ENCODE measurements at places on chromosomes 7 and 10.
A peak's percentile ranks its signal among the peaks of the same experiment; 100 is the strongest.

DNA sequence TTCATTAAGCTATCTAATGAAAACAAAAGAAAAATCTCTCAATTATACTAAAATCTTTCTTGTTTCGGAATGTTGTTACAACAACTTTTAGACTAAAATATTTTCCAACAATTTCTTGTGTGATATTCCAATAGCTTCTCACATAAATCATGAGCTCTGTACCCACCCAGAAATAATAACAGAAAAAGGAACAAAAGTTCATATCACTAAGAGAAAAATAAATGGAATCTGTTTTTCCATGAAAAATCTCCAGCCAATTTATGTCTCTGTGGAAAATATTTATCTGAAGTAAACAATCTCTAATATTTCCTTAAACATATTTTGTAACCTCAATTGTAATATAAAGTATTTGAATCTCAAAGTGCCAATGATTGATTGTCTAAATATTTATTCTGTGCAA, 628.6 kb upstream of the ANKRD30A start:
- DNase-seq: no peak

DNA sequence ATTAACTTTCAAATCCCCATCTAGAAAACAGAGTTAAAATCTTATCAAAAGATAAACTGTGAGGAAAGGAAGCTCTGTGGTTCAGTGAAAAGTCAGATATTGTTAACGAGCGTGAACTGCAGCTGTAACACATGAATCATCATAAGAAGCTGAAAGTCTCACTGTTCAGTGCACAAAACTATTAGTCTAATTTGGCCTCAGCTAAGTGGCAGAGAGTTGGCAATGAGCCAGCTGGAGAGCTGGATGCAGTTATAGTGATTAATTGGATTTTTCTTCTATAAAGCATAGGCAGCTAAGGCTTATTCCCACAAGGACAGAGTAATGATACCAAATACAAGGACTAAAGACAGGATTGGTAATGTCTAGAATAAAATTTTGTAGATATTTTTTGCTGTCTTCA, 101.1 kb upstream of the ABCB5 start:
- DNase-seq: peak; percentile 73

DNA sequence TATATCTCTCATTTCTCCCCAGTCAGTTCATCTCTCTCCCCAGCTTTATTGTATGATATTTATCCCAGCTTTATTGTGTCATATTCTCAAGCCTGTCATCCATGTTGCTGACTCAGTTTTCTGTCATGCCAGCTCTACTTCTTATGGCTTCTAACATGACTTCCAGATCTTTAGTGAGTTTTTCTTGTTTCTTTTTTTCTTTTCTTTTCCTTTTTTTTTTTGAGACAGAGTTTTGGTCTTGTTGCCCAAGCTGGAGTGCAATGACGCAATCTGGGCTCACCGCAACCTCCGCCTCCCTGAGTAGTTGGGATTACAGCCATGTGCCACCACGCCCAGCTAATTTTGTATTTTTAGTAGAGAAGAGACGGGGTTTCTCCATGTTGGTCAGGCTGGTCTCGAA, 28.7 kb upstream of the CALU start:
- no peak for DNase-seq

- DNase-seq: no peak
Measured at GRCh38 chr7:51067258-51067657, 249.4 kb downstream of the COBL start.

- DNase-seq: no peak
Measured at GRCh38 chr10:132981173-132981555, 38.8 kb upstream of the CFAP46 start.

DNA sequence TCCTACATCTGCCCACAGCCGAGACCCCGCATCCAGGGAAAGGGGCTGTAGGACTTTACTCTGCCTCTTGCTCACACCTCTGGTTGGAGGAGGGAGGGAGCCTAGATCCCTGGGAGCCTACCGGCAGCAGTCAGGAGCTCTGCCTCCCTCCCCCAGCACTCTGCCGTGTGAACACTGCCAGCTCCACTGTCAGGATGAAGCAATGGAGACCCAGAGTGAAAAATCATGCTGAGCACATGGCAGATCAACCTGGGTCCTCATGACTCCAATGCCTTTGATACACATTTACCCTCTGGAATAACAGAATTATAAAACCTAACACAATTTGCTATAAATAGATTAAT, 477.7 kb downstream of the TNS3 start:
- no peak for DNase-seq

DNA sequence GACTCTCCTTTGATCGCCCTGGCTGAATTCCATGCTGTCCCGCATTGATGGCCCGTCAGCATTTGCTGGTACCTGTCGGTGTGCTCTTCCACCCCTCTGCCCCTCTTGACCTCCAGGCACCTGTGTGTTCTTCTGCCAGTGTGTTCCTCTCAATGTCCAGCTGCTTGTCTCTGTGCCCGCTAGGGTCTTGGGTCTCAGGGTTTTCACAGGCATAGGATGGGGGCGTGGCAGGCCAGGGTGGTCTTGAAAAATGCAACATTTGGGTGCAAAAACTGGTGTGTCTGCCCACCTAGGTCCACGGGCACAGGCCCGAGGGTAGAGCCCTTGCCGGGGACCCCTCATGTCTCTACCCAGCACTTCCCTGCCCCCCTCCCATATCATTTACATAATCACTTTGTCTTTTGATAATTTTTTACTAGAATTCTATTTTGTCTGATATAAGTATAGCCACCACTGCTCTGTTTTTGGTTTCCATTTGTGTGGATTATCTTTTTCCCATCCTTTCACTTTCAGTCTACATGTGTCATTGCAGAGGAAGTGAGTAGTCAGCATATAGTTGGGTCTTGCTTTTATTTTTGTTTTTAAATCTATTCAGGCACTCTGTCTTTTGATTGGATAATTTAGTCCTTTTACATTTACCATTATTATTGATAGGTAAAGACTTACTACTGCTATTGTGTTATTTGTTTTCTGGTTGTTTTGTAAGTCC, 46.6 kb upstream of the ADRA2A start:
- DNase-seq: no peak

GRCh38 chr7:18996583-18996982, 120.9 kb downstream of the TWIST1 start:
- DNase-seq: no peak

DNA sequence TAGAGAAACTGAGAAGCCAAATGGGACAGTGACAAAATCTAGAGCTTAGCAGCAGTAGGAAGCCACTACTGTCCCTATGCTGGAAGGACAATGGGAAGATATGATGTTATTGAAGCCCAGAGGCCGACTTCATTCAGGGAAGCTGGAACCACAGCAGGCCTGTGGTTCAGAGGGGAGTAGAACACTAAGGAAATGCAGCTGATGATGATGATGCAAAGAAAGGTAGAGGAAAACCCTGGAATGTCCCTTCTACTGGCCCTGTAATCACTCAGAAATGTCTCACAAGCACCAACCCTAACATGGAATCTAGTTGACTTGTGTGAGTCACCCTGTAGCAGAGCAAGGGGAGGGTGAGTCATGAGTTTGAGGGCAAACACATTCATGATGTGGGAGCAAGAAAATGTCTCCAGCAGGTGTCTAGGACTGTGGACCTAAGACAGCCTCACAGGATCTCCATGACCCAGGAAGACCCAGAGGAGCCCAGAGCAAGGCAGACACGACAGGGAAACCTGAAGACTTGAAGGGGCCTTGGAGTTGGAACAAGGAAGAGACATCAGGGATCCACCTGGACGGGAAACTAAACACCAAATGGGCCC, 37.0 kb upstream of the LRRC17 start:
- no peak for DNase-seq

GRCh38 chr10:118092209-118092608, 45.5 kb upstream of the RAB11FIP2 start:
- DNase-seq: no peak

DNA sequence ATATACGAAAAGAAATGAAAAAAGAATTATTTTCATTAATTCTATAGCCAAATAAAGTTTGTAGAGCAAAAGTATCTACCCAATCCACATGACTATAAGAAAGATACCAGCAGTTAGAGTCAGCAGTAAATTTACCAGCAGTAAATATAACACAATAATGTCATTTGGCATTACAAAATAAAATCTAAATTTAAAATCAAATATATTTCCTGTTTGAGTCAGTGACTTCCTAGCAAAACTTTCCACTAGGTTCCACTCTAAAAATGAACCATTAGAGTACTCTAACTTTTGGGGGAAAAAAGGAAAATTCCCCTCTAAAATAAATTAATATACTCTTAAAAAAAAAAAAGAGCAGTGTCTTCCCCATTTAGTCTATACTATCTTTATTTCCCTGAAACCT, 144.8 kb downstream of the CPEB3 start:
- DNase-seq: no peak

GRCh38 chr7:77923419-77923818, 124.8 kb downstream of the PHTF2 start:
- no peak for DNase-seq

DNA sequence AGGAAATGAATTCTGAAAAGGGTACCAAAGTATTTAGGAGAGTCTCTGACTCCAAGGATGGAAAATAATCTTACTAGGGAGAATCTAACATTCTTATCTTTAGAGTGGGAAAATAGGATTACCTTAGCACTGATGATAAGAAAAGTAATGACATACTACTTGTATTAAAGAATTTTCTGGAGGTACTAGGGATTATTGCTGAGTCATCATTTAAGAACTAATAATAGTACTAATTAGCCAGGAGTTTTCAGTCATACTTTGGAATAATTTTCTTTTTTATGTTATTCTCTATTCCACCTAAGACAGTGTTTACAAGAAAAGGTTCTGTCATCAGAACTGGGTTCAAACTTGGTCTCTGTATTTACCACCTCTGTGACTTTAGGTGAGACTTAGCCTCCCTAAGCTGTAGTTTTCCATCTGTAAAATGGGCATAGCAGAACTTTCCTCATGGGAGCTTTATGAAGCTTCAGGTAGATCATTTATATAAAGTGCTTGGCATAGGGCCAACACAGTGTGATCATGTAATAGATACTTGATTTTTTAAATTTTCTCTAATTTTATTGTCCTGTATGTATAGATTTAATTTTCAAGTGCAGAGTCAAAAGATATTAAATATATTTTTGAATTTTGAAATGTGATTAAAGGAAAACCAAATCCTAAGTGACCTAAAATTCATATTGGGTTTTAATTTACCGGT, 20.4 kb downstream of the ITGB8 start:
- no peak for DNase-seq

- DNase-seq: no peak
Measured at GRCh38 chr7:24883622-24884013, 96.4 kb downstream of the OSBPL3 start.

GRCh38 chr10:108789336-108789735, 1134.0 kb downstream of the XPNPEP1 start:
- no peak for DNase-seq

GRCh38 chr7:69864274-69864673, 266.0 kb downstream of the AUTS2 start:
- no peak for DNase-seq

DNA sequence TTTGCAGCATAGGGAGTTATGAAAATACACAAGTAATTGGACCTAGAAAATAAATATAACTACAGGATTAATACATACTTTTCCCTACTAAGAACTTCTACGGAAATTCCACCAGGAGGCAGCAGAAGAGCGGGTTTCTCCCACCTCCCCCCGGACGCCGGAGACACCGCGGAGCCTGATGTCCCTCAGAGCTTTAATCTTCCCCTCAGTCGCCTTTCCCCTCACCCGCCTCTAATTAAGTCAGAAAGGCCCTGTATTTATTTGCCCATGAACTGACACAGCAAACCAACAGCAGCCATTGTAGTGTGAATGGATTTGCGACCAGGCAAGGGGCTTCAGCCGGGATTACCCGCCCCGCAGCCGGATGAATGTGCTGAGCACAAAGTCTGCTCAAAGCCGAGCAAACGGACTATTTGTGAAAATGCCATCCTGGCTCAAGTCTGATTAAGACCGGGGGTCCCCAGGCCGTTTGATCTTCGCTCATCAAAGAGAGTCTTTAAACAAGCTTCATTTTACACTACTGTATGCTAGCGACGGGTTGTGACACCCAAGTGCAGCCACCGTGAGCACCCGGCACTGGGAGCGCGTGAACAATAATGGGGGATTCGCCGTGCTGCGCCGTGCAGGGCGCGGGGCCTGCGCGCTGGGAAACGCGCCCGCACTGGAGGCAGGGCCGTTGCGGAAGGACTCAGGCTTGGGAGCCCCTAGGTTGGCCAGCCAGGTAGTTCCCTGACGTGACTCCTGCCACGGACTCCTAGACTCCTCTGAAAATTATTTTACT, 5.6 kb upstream of the DKK1 start:
- peak; percentile 76 for DNase-seq

DNA sequence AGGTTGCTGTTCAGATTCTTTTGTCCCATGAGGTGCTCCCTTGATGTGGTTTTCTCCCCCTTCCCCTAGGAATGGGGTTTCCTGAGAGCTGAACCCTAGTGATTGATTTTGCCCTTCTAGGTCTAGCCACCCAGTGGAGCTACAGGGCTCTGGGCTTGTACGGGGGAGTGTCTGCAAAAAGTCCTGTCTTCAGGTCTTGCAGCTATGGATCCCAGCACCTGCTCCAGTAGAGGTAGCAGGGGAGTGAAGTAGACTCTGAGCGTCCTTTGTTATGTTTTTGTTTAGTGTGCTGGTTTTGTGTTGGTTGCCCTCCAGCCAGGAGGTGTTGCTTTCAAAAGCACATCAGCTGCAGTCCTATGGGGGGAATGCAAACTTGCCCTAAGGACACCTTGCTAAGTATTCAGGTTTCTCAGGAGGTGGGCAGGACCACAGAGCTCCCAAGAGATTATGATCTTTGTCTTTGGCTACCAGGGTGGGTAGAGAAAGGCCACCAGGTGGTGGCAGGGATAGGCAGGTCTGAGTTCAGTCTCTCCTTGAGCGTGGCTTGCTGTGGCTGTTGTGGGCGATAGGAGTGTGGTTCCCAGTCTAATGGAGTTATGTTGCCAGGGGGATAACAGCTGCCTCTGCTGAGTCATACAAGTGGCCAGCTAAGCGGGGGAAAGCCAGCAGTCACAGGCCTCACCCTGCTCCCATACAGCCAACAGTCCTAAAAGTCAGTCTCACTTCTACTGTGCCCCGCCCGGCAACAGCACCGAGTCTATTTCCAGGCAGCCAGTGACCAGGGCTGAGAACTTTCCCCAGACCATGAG, 92.4 kb upstream of the JCAD start:
- no peak for DNase-seq

GRCh38 chr7:82175319-82175718, 268.3 kb downstream of the CACNA2D1 start:
- no peak for DNase-seq

- DNase-seq: no peak
Measured at GRCh38 chr10:104150139-104150538, 28.2 kb downstream of the SFR1 start.

DNA sequence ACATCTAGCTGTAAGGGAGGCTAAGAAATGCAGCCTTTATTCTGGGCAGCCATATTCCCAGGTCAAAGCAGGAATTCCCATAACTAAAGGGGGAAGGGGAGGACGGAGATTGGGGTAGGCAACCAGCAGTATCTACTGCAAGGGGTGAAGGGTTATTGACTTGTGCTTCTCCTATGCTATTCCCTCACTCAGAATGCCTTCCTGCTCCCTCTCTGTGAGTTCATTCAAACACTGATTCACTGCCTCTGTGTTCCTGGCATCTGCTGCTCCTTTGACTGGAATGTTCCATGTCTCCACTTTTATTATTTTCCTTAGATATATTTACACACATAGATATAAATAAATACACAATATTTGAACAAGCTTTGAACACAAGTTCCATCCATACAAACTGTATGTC, 11.1 kb downstream of the HTR7 start:
- DNase-seq: no peak

All from NCI-H2227 treated with DMSO at 0.1 percent for 48 hours (cell line).